ENCODE measurements at places on chromosomes 7 and 10.

GRCh38 chr10:110704906-110705476 lies 60.9 kb downstream of the RBM20 start:
- DNase-seq, result no peak

- DNase-seq, result no peak
Observed at GRCh38 chr7:35874886-35875285, 74.0 kb downstream of the SEPTIN7 start.

GRCh38 chr10:103685880-103686669 lies 169.3 kb downstream of the SH3PXD2A start:
- DNase-seq, result peak; percentile 85

DNA sequence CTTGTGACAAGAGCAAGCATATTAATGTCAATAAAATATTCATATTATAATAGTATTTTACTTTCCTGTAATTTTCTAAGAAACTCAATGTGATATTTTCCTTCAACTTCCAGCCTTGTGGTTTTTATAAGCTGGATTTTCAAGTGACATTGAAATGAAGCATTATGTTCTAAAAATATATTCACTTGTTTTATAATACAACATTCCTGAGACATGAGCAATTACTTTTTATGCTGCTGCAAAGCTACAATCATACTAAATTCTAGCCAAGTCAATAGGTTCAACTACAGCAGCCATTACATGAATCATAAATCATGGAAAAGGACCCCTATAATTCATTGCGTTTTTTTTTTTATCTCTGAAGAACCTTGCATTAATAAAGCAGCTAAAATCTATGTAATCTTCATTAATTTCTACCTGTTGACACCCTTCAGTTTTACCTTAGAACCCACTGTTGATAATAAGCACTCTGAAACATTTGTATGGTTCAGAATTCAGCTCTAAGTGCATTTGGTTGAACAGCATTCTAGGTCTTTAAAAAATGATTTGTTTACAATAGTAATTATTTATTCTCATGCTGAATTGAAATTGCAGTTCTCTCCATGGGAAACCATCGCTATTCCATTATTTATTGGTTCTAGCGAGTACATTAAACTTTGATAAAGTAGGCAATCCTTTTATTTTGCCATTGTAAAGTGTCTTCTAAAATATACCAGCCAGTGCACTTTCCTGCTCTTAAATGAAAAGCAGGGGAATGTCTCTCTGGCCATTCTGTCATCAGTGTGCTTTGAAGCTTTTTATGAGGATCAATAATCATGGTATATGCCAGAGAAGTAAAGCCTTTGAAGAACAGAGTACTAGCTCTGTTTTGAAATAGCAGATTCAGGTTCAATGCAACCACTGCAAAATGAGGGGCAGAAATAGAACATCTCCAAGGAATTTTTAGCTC lies 132.6 kb downstream of the GNAT3 start:
- DNase-seq, result no peak

GRCh38 chr10:6141296-6142151 lies 52.7 kb downstream of the RBM17 start:
- DNase-seq, result peak; percentile 39

DNA sequence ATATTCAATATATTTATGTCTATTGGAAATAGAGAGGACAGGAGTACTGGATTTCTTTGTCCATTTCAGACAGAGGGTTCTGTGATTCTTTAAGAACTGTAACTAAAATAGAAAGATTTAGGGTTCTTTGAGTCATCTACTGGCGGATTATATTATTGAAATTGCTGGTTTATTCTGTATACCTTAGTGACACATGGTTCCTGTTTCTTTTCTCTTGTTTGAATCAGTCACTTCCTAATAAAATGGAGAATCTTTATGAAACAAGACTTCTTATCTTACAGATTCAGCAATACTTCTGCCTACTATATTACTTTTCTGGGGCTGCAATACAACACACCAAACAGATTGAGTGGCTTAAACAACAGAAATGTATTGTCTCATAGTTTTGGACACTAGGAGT lies 20.8 kb upstream of the ZNF800 start:
- no peak for DNase-seq

- no peak for DNase-seq
Observed at GRCh38 chr7:71649812-71650211, 517.9 kb downstream of the GALNT17 start.

Data from CD4-positive, alpha-beta T cell treated with Interleukin-17A for 4 hours (primary cell).